ENCODE measurements at places on chromosomes 4 and X.

DNA sequence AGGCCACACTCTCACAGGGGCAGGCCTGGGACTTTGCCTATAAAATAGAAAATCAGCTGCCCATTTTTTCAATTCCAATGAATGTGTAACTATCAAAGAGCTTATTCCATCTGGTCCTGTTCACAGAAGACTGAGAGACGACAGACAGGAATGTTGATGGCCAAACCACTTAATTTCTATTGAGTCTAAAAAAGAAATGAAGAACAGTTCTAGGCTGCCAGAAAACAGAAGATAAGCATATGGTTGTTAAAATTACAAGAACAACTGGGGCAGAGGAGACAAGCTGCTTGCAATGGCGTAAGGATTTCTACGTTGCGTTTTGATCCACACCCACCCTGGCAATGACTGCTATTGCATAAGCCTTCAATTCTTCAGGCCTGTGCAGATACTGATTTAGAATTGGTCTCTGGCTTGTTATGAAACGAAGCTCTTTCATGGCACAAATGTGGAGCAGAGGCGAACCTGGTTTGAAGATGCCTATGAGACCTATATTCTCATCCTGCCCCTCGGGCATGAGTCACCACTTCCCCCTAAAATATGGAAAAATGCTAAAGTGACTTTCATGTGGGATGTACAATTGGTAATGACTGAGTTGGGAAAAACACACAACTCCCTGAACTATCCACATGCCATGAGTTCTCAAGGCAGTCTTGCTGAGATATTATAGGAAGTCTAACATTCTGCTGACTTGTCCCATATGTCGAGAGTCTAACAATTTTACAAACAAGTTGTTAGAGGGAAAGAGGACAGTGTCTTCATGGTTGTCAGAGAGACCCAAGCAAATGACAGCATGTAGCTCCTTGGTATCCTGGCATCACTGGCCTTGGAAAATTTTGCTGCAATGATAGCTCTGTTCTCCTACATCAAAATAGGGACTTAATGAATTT, 37.9 kb upstream of the SORBS2 start:
- peak; percentile 32 for DNase-seq

DNA sequence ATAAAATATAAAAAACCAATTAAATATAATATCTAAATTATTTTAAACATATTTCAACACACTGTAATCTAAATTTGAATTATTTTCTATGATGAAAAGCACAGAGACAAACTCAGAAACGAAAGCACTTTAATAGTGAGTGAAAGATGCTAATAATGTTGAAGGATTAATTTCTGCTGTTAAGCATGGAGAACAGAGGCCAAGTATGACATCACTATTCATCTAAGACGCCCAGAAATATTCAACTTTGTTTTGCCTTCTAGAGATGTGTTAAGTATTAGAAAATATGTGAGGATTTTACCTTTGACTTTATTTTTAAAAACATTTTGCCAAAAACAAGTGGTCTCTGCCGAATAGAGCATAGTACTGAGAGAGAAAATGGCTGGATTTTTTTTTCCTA, 19.3 kb downstream of the ARHGEF6 start:
- DNase-seq = peak; percentile 16

DNA sequence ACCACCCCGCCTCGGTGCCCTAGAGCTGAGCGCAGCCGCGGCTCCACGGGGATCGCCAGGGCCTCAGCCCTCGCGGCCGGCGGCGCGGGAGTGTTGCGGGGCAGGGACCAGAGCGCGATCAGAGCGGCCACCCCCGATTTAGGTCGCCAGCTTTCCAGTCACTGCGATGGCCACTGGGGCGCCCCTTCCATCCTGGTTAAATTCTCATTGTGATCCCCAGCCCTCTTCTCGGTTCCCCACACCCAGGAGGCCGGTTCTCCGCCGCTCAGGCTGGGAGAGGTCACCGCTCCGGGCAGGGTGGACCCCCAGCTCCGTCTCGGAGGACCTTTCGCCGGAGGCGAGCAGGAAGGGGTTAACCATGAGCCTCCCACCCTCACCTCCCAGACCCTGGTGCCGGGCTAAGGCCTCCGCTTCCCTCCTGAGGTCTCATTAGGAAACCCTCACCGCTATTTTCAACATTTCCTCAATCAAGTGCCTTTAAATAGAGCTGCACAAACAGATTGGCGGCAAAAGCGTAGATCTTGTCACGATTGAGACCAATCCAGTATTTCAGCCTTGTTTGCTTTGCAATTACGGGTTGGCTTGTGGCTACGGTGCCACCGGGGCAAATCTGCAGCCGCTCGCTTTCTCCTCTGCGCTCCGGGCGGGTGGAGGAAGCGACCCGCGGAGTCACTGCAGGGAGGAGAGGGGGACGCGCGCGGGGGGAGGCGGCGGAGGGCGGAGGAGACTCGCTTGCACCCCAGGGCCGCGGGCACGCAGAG, 8.3 kb upstream of the HAND2 start:
- no peak for DNase-seq

DNA sequence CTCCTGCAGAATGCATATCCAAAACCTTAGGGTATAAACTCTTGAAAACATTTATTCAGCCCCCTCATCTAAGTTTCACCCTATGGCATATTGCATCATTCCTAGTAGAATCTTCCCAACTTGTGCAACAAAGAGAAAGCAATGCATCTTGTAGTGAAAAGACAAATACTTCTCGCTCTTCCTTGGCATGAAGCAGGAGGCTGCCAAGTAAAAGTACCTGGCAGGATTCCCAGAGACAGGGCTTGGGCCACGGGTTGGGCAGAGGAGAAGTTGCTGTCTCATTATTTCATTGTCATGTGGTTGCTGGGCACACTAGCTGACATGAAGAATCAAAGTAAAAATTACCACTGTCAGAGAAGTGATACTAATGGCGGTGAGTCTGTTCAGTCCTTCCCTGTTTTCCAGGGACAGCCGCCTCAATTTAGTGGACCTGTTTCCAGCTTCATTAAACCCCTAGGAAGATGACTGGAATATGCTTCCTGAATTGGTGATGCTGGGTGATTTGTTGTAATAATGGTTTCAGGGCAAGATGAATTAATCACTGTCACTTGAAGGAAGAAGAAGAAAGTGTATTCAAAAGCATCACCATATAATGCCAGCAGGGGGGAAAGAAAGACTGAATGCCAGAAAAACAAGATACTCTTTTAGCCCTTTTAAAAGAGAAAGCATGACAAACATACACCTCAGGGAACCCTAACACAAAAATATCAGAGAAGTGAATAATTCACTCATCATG, 380.5 kb upstream of the IGFBP7 start:
- DNase-seq = no peak

- DNase-seq = no peak
These were observed 545.8 kb downstream of the IQCM start for GRCh38 chr4:149269835-149270234.

All from tongue (tissue), 3 donors.